ENCODE measurements at places on chromosomes 11 and 22.

DNA sequence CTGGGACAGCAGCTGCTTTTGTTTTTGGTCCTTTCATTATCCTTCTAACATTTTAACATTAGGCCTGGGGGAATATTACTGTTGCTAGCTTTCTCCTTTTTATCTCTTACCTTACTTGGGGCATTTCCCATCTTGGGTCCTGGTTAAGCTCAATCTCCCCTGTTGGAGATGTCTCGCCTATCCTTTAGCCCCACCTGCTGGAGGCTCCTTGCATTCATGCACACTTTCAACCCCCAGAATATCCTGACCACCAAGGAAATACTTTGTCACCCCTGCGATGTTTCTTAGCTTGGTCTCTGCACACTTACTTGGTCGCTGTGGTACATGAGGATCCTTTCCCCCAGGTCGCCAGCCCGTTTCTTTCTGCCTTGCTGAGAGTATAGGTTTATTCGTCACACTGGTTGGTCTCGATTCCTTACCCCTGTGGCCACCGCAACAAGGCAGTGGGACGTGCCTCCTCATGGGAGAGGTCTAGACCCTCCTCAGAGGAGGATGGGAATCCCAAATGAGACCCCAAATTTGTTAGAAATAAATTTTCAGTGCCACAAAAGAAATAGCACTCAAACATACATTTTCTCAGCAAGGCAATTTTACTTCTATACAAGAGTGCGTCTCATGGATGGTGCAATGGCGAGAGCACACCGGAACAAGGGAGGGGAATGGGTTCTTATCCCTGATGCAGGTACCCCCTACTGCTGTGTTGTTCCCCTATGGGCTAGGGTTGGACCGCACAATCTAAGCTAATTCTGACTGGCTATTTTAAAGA lies 5.4 kb upstream of the TXN2 start:
- DNase-seq: peak; percentile 38

GRCh38 chr11:28072321-28072720 lies 35.6 kb downstream of the KIF18A start:
- DNase-seq: peak; percentile 3

DNA sequence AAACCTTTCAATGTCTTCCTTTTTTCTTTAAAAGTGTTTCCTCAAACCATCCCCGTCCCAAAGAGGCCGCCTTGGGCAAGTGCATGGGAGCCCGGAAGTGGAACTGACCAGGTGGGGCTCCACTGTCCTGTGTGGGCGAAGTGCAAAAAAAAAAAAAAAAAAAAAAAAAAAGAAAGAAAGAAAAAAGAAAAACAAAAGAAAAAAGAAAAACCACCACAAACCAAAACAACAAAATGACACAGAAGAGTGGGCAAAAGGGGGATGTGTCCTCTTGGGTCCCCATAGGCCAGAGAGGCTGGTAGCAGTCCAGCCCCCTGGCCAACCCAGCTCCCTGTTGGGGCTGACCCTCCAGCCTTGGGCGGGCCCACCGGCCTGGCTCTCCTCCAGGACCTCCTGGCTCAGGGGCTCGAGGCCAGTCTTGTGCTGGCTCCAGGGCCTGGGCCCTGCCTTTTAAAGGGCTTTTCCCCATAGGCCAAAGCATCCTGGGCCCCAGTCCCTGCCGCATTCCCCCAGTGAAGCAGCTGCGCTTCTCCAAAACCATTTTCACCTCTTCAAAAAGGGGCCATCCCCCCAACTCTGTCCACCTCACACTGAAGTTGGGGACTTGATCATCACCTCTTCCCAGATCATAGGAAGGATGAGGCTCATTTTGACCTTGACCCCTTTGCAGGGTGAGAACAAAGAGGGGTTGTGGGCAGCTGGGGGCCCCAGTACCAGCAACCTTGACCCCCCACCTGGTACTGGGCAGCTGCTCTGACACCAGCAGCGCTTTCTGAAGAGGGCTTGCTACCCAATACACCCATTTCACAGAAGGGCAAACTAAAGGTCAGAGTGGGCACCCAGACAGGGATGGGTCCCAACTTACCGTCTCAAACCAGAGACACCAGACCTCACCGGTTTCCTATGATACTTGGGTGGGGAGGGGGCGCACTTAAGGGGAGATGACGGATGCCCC lies 9.4 kb downstream of the CBX6 start:
- DNase-seq: no peak

- peak; percentile 33 for DNase-seq
These were observed 52.0 kb downstream of the KCNJ1 start for GRCh38 chr11:128814856-128815705.

DNA sequence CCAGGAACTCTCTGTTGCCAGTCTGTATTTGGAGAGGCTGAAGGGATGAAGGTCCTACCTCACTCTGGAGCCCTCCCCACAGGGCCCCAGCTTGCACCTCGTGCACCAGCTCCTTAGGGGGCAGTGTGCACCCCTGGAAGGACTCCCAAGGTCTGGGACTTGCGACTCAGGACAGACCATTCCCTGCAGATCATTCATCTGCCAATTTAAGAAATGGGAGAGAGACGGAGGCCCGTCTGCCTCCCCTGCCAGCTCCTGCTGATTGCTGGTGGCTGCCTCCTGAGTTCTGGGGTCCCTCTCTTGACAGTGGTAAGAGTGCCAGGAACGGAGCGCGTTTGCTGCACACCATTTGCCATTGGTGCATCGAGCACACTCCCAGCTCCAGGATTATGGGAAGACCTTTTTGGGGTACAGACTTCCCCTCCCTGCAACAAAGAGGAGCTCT lies 27.4 kb upstream of the MALAT1 start:
- DNase-seq: peak; percentile 72

- no peak for DNase-seq
These were observed 10.1 kb downstream of the TOB2 start for GRCh38 chr22:41436322-41437113.

DNA sequence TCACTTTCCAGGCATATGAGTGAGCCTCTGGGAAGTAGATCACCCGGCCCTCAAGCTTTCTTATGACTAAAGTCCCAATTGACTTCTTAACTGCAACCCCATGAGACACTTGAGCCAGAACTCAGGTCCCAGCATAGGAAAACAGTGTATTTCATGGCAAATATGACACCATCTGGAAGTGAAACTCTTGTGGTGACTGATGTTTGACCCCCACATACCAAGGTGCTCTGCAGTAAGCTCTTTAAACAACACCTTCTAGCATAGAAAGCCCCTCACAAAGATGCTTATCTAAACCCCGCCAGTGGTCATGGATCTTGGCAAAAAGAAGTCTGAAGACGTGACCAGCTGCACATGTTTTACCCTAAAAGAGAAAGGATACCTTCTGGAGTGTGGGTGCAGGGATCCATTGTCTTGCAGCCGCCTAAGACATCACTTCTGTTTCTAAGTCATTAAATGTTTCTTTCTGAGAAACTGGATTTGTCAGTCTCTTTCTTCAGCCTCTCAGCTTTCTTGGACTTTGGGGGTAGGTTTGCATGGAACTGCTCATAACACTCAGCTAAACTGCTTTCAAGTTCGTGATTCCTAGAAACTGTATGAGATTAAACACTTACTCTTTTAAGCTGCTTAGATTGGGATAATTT lies 7.4 kb upstream of the PELI3 start:
- DNase-seq: no peak

DNA sequence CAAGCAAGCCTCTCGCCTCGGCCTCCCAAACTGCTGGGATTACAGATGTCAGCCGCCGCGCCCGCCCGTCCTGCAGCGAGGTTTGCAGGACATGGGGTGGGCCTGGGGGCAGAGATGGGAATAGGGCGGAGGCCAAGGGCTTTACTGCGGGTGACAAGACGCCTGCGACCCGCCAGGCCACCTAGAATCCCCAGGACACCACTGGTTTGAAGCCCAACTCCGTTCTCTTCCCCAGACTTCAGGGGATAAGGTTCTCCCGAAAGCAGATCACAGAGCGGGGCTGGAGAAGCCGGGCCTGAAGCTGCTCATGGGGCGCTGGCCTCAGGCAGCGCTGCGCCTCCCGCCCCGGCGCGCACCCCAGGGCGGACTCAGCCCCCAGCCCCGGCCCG lies 354 bp downstream of the POLR2L start:
- no peak for DNase-seq

DNA sequence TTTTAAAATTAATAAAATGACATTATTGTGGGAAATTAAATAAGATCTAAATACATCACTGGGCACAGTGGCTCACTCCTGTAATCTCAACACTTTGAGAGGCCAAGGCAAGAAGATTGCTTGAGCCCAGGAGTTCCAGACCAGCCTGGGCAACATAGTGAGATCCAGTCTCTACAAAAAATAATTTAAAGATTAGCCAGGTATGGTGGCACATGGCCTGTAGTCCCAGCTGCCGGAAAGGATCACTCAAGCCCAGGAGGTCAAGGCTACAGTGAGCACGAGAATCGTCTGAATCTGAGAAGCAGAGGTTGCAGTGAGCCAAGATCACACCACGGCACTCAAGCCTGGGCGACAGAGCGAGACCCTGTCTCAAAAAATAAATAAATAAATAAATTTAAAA lies 15.9 kb upstream of the CARD10 start:
- DNase-seq: no peak

DNA sequence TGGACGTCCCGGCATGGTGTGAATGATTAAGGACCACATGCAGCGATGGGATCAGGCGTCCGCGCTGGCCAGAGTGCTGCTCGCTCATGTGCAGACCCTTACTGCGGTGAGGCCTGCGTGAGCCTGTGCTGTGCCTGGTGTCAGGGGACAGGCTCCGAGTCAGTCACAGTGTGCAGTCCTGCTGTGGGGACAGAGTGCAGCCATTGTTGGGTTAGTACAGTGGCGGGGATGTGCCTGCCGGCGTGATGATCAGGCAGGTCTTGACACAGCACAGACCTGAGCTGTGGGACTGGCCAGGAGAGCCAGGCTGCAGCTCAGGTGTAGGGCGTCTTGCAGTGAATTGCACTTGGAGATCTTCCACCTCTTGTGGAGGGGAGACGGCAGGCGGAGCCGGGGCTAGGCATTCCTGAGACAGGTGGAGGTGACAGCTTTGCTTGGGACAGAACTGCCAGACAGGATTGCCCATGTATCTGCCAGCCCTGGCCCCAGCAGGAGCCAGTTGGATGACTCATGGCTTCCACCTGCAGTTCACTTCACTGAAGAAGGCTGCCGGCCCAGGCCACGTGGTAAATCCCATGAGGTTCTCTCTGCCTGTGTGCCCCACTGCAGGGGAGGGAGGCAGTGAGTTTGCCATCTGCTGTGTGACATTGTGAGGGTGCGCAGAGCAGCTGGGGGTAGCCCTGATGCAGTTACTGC lies 17.3 kb downstream of the TRMU start:
- peak; percentile 73 for DNase-seq

- peak; percentile 71 for DNase-seq
These were observed 1.3 kb downstream of the STX3 start for GRCh38 chr11:59756558-59756840.

GRCh38 chr11:114705280-114706024 lies 27.1 kb downstream of the NXPE2 start:
- no peak for DNase-seq

DNA sequence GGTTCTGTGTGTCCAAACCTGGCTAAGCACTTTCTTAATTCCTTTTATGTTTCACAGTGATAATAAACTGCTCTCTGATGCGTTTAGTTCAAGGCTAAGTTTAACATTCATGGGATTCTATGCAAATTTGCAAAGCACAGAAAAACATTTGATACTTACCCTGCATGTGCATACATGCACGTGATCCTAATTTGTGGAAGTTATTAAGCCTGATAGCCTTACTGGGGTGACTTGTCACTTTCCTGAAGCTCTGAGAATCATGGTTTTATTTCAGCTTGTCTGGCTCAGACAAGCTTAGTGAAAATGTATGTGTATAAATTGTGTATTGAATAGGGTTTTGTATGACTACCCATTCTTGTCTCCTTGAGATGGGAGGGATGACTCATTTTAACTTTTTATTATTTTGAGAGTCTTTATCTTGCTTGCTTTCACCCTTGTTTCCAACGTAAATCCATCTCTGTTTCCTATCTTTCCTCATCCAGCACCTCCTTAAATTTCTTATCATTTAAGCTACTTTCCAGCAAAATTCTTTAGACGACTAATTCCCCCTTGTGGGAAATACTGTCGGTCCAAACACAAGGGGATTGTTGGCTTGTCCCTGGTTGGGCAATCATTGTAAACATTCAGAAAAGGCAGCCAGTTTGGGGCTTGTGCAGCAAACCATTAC lies 167.1 kb downstream of the C11orf91 start:
- DNase-seq: no peak

DNA sequence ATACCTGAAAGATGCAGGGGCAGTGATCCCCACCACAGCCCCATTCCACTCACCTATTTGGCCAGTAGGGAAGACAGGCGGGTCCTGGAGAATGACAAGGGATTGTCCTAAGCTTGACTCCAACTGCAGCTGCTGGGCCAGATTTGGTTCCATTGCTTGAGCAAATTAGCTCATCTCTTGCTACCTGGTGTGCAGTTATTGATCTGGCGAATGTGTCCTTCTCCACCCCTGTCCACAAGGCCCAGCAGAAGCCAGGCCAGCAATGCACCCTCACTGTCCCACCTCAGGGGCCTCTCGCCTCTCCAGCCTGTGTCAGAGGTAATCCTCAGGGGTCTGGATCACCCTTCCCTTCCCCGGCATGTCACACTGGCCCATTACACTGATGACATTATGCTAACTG lies 23.3 kb downstream of the TSPAN32 start:
- no peak for DNase-seq

GRCh38 chr11:62984451-62984991 lies at the start of gene SLC22A6:
SLC22A6 (minus strand) TSS chr11:62984967; CDS start chr11:62984690, 277 bp downstream.
- no peak for DNase-seq

GRCh38 chr11:95498722-95499425 lies 267.9 kb upstream of the SESN3 start:
- peak; percentile 58 for DNase-seq

- no peak for DNase-seq
These were observed 18.7 kb upstream of the FBLN1 start for GRCh38 chr22:45483918-45484499.

DNA sequence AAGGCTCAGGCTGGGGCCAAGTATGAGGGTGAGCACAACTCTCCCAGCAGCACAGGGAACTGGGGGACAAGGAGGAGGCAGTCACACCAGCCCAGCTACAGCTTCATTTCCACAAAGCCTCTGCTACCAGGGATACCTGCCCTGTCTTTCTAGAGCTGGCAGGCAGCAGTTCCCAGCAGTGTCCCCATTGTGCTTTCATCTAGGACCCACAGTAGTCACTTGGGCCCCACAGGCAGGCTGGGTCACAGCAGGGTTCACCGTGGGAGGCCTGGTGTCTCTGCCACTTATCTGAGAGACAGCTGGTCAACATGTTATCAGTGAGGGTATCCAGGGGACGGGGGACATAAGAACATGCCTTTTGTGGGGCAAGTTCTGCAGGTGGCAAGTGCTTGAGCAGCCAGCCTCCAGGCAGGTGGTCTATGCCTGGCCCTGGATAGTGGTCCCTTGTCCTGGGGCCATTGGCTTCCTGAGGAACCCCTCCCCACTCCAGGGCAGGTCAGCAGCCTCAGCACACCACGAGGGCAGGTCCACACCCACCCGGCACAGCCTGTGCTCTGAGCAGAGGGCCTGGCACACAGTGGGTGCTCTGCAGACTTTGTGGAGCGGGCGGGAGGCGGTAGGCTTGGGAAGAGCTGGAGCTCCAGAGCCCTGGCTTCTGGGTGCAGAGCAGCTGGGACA lies 29.9 kb downstream of the GNAZ start:
- no peak for DNase-seq

DNA sequence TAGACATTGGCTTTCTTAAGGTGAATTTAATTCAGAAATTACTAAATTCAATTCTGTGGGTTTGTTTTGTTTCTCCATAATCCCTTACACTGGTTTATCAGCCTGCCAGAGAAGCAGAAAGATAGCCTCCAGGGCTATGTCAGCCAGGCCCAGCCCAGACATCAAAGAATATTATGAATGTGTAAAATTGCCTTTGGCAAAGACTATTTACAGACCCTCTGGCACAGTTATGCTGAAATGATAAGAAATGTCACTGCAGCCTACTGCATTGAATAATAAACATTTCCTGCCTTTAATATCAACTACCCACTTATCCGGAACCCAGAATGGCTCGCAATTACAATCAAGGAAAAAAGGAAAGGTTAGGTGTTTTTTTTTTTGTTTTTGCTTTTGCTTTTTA lies 562.5 kb upstream of the LRRC4C start:
- no peak for DNase-seq
